RWPE1 (cell line): ENCODE measurements at places on chromosomes 4 and X.

- no peak for DNase-seq
Observed at GRCh38 chr4:58252656-58253055, 1142.5 kb upstream of the IGFBP7 start.

DNA sequence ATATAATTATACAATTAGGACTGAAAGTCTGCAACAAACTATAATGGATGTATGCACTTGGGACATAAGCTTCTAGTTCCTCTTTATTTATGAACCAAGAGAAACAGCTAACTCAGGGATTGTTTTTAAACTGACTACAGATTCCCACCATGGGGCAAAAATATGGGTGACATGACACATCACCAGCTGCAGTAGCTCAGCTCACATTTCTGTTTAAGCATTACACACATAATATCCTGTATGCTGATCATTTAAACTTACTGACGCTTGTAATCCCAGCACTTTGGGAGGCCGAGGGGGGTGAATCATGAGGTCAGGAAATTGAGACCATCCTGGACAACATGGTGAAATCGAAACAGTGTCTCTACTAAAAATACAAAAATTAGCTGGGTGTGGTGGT lies 11.5 kb downstream of the FGB start:
- DNase-seq: no peak

- DNase-seq: no peak
Observed at GRCh38 chr4:146407257-146407656, 114.5 kb downstream of the SLC10A7 start.

GRCh38 chr4:89538886-89539285 lies 231.3 kb upstream of the GPRIN3 start:
- DNase-seq: no peak

DNA sequence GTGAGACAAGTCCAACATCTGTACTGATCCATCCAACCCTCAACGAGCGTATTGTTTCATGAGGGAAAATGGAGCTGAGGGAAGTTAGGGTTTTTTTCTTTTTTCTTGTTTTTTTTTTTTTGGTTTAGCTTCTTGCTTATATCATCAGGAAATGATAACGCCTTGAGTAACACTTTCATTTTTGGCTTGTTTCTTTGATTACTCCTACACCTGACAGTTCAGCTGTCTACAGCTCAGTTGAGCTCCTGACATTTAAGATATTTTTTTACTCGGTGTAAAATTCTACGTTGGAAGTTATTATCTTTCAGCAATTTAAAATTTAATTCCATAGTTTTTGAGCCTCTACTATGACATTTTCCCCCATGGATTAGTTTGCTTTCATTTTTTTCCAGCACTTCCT lies 691.0 kb upstream of the HTR2C start:
- no peak for DNase-seq

DNA sequence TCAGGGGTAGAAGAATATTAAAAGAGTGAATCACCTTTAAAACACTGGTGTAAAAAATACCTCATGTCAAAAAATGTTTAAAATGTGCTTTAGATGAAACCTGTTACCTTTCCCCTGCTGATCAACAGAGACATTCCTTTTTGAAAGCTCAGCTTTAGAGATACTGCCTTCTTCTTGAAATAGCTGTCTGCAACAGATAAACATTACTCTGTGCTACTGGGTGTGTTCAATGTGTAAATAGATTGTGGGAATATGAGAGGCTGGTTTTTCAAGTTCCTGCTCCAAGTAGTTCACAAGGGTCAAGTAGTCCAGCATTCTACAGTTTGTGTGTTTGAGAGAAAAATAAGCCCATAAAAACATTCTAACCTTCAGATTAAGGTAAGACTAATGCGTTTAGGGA lies at the start of gene SYTL5:
TSS of gene SYTL5 (plus strand) at position 263 of the 400 bp plus-strand sequence. CDS start 27,337 bp downstream, outside the sequence.
- no peak for DNase-seq

GRCh38 chrX:1283741-1284140 lies 15.1 kb downstream of the CSF2RA start:
- no peak for DNase-seq

- DNase-seq: no peak
Observed at GRCh38 chr4:2685541-2685940, 70.6 kb downstream of the TNIP2 start.

DNA sequence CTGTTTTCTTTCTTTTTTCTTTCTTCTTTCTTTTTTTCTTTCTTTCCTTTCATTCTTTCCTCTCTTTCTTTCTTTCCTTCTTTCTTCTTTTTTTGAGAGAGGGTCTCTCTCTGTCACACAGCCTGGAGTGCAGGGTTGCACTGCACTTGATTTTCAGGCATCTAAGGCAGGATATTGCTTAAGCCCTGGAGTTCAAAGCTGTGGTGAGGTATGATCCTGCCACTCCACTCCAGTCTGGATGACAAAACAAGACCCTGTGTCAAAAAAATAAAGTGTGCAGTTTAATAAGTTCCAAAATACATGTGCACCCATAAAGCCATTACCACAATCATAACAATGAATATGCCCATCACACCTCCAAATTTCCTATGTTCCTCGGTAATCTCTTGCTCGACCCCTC lies 10.6 kb upstream of the ZNF718 start:
- DNase-seq: no peak

DNA sequence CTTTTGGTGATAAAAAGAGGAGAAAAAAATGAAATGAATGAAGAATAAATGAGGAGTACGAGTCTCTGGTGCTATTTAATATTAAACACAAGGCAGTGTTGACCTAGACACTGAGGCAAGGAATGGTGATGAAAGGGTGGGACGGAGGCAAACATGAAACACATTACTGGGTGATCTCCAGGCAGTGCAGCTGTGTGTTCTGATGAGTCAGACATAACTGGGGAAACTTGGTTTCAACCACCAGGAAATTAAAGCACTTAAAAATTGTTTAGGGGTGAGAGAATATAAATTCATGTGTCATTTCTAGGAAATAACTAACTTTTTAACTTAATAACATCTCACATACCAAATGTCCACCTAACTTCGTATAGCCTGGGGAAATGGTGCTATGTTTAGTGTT lies 19.7 kb upstream of the CXCL6 start:
- peak; percentile 30 for DNase-seq

DNA sequence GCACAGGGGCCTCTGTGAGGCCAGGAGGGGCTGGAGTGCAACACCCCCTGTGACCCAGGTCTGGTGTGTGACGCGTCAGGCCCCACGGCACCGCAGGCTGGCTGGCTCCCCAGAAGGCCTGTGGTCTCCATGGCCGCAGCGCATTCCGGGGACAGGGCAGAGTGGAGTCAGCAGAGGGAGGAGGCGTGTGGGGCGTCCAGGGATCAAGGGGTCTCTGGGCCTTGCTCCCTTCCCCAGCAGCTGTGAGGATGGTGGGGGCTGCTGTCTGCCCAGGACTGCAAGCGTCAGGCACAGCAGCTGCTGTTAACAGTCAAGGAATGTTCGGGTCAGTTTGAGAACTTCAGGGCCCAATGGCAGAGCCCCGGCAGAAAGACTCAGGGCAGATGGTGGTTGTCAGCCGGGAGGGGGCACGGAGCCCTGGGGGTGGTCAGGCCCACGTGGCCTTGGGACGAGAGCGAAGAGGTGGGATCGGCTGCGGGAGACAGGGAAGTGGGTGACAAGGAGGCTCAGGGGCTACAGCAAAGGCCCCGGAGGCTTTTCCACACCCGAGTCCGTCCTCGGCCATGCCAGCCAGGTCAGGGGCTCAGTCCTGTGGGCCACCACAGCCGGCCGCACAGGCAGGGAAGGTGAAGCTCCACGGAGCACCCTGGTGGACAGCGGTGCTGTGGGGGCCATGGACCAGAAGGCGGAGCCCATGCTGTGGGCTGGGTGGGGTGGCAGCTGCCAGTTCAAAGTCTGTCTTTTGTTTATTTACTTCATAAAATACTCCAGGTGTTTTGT lies 18.3 kb downstream of the PCGF3 start:
- DNase-seq: no peak

DNA sequence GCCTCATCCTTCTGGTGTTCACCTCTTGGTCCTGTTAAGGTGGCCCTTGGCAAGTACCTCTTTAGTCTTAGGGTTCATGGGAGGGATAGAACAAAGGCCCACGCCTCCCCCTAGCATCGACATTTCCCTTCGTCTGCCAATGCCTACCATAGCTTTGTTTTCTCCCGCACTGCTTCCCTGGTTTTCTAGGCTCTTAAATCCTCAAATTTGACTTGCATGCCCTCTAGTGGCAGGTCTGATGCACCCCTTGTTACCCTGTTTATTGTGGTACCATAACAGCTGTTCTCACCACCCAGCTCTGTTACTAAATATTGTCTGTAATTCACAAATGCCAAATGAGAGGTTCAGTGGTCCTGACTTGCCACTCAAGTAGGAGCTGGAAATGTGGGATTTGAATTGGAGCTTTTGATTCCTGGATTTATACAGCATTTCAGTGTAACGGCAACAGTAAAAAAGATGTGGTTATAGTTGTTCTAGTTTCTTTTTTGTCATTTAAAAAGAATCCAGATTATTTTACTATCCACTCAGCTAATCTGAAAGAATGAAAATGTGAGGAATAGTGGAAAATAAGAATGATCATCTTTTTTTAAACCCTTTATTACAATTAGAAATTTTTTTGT lies 100.1 kb downstream of the REPS2 start:
- peak; percentile 32 for DNase-seq

GRCh38 chr4:41227902-41228301 lies 13.6 kb upstream of the APBB2 start:
- no peak for DNase-seq

GRCh38 chr4:169269916-169270809 lies 593 bp downstream of the SH3RF1 start:
- peak; percentile 59 for DNase-seq
